ENCODE measurements at places on chromosomes 6 and 20. TPM values are rescaled to one million over a fixed set of nuclear protein-coding genes. Genes with fewer than 3 reads are reported as not detected.
A peak's percentile ranks its signal among the peaks of the same experiment; 100 is the strongest.

SMLR1 gene
- not detected for total RNA-seq

COL21A1 gene
- 0.41 TPM for total RNA-seq

SLC17A4 gene
- not detected for total RNA-seq

KCNK5 gene
- total RNA-seq = 0.58 TPM

RAD21L1 gene
- not detected for total RNA-seq

LHFPL5 gene
- not detected for total RNA-seq

HTR1E gene
- total RNA-seq = not detected

TMEM14A gene
- total RNA-seq = 148 TPM

DEFB132 gene
- not detected for total RNA-seq

DLK2 gene
- total RNA-seq = 13.7 TPM

GRCh38 chr6:143581835-143582480 lies 70.4 kb upstream of the FUCA2 start:
- no peak for DNase-seq

DNA sequence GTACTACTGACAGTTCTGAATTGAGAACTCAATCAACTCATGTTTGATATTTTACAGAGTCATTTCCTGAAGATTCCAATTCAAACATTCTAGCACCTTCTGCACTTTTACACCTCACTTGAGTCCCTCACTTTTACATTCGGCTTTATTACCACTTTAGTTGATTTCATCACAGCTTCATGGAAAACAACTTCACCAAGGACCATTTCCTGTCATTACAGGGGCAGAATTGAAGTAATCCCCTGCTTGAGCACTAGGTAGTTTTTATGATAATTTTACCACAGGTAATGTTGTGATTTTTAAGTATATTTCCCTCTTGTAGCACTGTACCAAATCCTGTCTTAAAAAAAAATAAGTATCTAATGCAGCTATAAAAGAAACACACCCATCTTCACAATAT lies 312.9 kb downstream of the BTBD9 start:
- no peak for DNase-seq

GRCh38 chr6:82492134-82492533 lies 128.5 kb downstream of the TPBG start:
- no peak for DNase-seq

DNA sequence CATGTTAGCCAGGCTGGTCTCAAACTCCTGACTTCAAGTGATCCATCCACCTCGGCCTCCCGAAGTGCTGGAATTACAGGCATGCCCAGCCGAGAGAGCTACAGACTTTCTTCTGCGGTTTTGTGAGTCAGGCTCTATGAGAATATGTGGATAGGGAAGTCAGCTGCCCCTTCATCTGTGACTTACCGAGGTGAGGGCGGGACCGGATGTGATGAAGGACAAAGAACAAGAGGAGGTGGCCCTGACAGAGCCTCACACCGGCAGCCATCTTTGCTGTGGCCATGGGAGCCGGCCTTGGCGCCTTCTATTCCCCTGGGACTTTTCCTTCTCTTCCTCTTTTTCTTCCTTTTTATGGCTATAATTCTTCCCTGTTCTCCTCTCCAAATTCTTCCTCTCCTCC lies 67.0 kb downstream of the IYD start:
- DNase-seq = peak; percentile 79

DNA sequence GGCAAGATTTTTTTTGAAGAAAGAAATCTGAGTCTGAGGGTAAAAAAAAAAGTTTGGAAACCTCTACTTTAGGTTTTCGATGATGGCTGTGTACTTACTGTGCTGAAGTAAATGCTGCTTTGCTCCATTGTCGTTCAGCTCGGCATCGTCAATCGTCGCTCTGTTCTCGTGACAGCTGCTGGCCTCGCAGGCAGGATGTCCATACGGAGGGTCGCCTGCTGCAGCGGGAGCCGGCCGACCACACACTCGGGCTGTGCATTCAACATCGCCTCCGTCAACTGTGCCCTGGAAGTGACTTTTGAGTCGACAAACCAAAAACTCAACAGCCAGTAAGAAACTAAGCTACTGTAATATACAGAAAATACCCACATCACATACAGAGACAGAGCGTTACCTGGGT lies 53.1 kb upstream of the SMOC2 start:
- DNase-seq = no peak

DNA sequence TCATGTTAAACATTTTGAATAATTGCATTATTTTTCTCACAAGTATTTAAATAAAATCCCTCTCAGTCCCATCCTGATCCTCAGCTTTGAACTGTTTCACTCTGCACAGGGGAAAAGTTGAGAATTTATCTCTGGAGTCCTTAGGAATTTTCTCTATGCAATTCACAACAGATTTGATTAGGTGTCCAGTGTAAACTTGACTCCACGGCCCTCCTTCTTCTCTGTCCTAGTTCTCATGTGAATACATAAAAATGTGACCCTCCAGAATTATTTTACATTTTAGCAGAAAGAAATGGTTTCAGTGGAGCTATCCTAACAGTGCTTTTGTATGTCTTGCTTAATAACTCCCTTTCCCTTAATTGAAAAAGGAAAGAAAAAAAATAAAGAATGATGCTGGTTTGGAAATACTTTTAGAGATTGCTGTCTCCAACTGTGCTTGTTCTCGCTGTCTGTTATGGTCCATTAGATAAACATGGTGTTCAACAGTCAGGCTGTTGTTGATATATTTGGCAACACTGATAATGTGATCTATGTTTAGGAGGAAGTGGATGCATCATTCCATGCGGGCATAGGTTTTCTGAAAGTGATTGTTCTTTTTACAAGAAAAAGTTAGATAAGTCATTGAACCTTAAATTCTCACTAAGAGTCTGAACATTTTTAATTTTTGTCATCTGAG lies 599.4 kb upstream of the CITED2 start:
- peak; percentile 69 for DNase-seq

DNA sequence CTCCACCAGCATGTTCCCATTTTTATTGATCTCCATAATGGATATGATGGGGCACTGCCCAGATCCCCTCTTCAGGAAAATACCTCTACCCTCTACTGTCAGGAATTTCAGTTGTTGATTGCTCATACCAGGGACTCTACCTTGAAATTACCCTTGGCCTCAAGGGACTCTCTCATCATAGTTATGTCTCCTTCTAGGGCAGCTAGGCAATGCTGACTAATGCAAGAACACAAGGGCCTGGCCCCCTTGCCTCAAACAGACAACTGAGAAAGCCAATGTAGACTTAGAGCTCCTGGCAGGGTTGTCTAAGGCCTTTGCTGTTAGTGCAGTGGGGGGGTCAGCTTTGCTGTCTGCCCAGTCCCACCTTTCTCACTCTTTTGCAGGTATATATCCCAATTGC lies 493.1 kb downstream of the BTBD3 start:
- DNase-seq = no peak

DNA sequence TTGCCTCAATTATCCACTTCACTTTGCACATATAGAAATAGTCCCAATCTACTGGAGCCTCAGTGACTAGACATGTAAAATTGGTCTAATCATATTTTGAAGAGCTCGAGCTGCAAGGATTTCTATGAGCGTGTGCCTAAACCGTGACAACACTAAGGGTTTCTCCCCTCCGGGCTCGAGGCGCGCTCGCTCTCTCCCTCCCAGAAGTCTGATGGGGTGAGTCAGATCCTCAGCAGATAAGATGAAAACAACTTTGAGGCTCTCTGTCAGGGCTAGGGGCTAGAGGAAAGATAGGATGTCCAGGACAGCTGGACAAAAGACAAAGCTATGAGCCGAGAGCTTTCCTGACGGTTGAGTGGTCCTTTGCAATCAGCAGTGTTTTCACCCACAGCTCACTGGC lies 16.8 kb downstream of the GNAS-AS1 start:
- DNase-seq = no peak

DNA sequence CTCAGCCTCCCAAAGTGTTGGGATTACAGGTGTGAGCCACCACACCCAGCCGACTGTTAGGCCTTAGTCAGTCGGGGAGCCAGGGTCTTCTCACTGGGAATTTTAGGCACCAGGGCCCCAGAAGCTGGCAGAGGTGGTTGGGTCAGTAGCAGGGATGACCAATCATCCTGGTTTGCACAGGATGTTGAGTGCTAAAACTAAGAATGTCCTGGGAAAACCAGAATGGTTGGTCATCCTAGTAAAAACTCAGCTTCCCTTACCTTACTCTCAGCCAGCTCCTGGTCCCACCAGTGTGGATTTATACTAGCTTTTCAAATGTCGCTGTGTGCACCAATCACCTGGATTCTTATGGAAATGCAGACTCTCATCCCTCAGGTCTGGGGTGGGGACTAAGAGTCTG lies 31.8 kb downstream of the KCNG1 start:
- DNase-seq = no peak

DNA sequence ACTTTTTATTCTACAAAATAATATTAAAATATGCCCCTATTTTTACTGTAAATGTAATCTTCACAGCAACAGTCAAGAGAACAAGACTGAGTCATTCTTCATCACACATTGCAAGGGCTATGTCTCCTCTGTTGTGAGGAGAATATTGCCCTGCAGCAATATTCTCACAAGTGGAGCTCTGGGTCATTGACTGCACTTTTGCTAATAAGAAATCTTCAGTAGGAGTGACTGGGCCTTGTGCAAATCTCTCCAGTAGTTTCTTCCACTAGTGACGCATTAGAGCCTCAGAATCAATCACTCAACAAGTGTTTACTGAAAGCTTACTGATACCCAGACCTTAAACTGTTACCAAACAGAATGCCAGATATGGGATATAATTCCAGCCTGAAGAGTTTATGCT lies 49.1 kb downstream of the LAMA2 start:
- no peak for DNase-seq

- DNase-seq = peak; percentile 2
Measured at GRCh38 chr20:24700166-24700860, 230.9 kb downstream of the SYNDIG1 start.

- no peak for DNase-seq
Measured at GRCh38 chr6:4381381-4381780, 246.0 kb upstream of the ECI2 start.

- peak; percentile 46 for DNase-seq
Measured at GRCh38 chr20:38304845-38305447, 990 bp downstream of the BPI start.

GRCh38 chr20:35339007-35339406 lies 46.8 kb upstream of the FAM83C start:
- peak; percentile 84 for DNase-seq

DNA sequence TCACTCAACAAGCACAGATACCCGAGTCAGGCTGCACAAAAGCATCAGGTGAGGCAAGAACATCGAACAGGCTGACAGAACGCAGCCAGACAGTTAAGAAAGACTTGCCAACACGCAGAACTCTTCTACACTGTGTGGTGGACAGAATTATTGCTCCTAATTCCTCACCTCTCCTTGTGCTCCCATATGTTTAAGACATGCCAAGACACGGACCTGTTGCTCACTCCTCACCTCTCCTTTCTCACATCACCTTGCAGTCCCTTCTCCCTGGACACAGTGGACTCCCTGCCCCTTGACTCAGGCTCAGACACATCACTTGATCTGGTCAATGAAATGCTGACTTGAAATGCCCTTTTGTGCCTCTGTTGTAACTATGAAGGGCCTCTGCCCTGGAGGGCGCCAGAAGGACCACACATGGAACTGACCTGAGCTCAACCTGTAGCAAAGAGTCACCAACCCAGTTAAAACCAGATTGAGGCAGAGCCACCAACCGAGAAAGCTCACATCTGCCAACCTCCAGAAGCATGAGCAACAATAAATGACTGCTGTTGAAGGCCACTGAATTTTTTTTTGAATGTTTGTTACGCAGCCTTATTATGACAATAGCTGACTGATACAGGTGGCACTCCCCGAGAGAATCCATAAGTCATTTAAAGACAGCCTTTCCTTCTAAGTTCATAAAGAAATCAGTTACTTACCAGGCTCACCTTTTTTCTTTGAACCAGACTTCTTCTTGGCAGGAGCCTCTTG lies 24.0 kb downstream of the RRBP1 start:
- no peak for DNase-seq

DNA sequence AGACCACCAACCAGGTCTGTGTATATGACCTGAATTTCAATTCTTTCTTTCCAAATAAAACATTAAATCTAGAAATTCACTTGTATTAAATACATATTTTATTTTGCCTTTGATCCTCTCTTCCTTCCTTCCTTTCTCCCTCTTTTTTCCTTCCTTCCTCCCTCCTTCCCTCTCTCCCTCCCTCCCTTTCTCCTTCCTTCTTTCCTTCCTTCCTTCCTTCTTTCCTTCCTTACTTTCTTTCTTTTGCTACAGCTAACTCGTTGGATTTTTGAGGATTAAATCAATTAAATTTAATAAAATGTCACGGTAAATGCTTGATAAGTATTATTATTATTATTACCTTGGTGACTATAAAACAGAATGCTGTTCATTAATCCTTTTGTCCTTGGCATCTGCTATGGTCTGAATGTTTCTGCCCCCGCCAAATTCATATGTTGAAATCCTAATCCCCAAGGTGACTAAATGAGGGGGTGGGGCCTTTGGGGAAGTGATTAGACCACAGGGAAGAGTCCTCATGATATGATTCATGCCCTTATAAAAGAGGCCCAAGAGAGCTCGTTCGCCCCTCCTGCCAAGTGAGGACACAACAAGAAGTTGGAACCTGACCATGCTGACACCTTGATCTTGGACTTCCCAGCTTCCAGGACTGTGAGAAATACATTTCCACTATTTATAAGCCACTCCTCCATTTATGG lies 67.6 kb upstream of the BTBD3 start:
- DNase-seq = peak; percentile 51

DNA sequence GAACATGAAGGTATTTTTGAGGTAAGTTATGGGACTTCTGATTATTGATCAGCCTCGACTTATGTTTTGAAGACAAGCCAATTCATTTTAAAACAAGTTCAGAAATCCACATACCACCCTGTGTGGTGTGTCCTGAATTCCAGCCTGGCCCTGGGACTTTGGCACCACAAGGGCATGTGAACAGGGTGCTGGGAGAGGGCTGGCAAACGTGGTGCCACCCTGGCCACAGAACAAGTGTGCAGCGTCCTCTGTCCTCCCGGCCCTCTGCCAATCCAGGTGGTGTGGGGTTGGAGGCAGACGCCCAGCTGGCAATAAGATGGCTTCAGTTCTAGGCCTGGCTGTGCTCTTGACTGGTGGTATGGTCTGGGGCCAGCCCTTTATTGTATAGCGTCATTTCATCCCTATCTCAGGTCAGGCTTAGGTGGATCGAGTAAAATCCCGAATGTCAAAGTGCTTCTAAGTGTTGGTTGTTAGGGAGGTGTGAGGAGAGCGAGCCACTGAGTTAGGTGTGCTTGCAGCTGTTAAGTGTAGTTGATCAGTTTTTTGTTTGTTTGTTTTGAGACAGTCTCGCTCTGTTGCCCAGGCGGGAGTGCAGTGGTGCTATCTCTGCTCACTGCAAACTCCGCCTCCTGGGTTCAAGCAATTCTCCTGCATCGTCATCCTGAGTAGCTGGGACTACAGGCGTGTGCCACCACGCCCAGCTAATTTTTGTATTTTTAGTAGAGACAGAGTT lies 84.2 kb downstream of the RNF144B start:
- DNase-seq = no peak

- DNase-seq = no peak
Measured at GRCh38 chr20:3661060-3661813, 2.0 kb downstream of the GFRA4 start.

GRCh38 chr6:7668936-7669335 lies 57.0 kb upstream of the BMP6 start:
- DNase-seq = no peak

DNA sequence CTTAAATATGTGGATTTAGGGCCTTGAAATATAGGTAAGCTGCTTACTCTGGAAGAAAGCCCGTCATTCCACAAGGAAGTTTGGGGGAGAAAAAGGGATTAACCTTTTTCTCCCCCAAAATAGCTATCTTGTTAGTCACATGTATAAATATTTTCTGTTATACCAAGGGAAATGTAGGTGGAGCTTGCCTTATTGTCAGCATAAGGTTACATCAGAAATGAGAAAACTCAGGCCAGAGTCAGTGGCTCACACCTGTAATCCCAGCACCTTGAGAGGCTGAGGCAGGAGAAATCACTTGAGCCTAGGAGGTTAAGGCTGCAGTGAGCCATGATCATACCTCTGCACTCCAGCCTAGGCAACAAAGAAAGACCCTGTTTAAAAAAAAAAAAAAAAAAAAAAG lies 129.9 kb downstream of the LRFN2 start:
- no peak for DNase-seq
